ENCODE measurements at places on chromosomes 4 and X.

- DNase-seq, result peak; percentile 10
Measured at GRCh38 chr4:145482209-145483037, 770 bp downstream of the SMAD1 start.

DNA sequence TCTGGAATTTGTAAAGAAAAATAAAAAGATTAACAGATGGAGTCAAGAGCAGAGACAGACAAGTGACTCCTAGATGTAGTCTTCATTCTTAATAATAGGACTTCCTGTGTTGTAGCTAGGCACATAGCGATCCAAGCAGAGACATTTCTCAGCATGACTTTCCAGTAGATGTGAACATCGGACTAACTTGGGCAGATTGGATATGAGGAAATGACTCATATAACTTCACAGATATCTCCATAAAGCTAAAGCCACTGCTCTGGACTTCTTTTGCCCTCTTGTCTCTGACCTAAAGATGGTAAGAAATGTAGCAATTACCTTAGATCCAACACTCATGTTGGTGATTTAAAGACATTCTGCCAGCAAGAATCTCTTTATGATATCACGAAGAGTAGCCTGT, 131.7 kb downstream of the EPHA5 start:
- no peak for DNase-seq

- DNase-seq, result no peak
Measured at GRCh38 chr4:185167234-185167633, 24.2 kb downstream of the SLC25A4 start.

DNA sequence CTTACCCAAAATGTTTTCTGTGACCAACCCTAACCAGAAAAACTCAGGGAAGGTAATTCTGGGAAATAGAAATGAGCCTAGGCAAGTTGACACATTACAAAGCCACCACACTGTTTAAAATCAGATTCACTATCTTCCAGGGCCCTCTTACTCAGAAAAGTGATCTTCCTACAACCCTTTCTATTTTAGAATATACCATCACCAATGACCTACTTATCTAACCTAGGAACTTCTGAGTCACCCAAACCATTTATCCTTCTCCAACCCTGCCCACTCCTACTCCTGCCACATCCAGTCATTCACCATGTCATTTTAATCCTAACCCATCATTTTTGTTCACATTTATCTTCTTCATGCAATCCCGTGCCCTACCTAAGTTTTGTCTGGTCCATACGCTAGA, 89.9 kb downstream of the FTHL17 start:
- no peak for DNase-seq

DNA sequence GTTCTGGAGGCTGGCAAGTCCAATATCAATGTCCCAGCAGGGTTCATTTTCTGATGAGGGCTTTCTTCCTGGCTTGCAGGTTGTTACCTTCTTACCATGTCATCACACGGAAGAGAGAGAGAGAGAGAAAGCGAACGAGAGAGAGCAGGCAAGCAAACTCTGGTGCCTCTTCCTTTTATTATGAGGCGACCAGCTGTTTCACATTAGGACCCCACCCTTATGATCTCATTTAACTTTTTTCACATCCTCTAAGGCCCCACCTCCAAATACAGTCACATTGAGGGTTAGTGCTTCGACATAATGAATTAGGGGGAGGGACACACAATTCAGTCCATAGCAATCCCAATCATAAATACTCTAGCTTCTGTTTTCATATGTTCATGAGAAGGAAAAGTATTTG, 10.6 kb upstream of the GPR174 start:
- peak; percentile 68 for DNase-seq

GRCh38 chr4:2968381-2968780, 5.0 kb downstream of the GRK4 start:
- no peak for DNase-seq

DNA sequence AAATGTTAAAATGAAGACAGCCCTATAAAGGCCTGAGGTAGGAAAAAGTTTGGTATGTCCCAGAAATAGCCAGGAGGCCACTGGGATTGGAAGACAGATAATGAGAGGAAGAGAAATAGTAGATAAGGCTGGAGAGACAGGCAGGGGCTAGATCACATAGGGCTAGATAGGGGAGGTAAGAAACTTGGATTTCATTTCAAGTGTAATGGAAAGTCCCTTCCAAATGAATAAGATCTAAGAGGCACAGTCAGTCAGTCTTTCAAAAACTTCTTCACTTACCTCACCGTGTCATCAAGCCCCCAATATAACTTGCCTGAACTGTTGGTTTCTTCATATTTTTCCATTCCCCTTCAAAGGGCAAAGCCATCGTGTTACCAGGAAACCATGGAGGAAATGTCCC, 121.8 kb downstream of the SPCS3 start:
- DNase-seq, result no peak

GRCh38 chr4:38058151-38058550, 98.0 kb downstream of the PTTG2 start:
- no peak for DNase-seq

- no peak for DNase-seq
Measured at GRCh38 chr4:101020956-101021355, 326.4 kb downstream of the PPP3CA start.

DNA sequence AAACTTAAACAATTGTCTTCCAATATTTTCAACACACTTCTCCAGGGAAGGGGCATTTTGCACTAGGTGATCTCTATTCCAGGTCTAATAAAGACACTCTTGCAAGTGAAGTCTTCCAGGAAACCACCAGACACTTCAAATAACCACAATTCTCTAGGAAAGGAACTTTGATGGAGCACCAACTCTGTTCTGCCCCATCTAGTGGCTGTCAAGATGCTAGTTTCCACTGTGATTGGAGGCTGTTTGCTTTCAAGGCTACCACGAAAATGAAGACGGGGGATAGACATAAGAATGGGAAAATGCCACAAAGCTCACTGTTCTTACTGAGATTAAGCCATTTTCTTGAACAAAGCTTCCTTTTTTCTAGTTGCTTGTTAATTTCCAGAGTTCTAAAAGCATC, 100.6 kb upstream of the F9 start:
- no peak for DNase-seq

- DNase-seq, result no peak
Measured at GRCh38 chr4:74545448-74545847, 100.5 kb downstream of the AREG start.

DNA sequence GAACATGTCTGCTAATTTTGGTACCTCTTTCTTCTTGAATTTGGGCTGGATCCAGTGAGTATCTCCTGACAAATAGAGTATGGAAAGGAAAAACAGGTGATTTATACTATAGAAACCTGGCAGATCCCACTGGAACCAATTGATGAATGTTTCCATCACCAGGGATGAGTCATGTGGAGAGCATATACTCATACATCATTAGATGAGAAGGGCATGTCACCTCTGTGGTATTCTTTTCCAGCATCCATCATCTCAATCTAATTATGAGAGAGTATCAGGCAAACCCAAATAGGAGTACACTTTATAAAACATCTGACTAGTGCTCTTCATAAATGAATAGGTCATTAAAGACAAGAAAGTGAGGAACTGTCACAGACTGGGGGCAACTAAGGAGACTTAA, 90.7 kb downstream of the CLDN22 start:
- DNase-seq, result no peak

- DNase-seq, result no peak
Measured at GRCh38 chrX:39822133-39822748, 275.5 kb downstream of the BCOR start.

GRCh38 chr4:44916411-44916810, 190.1 kb upstream of the GNPDA2 start:
- no peak for DNase-seq

DNA sequence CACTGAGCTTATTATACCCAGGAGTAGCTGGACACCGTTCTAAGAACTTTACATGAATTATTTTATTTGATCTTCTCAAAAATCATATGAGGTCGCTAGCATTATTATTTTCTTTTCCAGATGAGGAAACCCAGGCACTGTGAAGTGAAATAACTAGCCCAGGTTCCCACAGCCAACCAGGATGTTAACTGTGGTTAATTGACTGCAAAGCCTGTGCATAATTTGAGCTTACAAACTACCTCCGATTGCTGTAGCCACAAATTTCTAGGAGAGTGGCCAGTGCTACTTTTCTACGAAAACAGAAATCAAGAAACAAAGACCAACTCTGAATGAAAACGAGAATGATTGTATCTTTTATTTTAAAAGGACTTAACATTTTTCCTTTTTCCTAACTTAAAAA, 27.2 kb downstream of the SPRY1 start:
- DNase-seq, result no peak

DNA sequence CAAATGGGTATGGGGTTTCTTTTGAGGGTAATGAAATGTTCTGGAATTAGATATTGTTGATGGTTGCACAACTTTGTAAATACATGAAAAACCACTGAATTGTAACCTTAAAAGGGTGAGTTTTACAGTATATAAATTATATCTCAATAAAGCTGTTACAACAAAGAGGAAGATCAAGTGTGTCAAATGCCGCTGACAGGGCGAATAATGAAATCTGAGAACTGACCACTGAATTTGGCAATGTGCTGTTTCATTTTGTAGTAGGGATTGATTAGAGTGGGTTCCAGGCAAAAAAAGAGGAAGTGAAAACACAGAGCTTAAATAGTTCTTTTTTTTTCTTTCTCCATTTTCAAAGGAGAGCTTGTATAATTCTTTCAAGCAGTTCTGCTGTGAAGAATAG, 161.1 kb upstream of the NAP1L5 start:
- peak; percentile 17 for DNase-seq

DNA sequence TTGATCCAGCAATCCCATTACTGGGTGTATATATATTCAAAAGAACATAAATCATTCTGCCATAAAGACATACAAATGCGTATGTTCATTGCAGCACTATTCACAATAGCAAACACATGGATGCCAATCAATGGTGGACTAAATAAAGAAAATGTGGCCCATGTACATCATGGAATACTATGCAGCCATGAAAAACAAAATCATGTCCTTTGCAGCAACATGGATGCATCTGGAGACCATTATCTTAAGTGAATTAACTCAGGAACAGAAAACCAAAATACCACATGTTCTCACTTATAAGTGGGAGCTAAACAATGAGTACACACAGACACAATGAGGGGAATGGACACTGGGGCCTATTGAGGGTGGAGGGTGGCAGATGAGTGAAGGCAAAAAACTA, 81.6 kb downstream of the ABCB7 start:
- no peak for DNase-seq

GRCh38 chr4:39621582-39621981, 17.1 kb downstream of the SMIM14 start:
- DNase-seq, result no peak

DNA sequence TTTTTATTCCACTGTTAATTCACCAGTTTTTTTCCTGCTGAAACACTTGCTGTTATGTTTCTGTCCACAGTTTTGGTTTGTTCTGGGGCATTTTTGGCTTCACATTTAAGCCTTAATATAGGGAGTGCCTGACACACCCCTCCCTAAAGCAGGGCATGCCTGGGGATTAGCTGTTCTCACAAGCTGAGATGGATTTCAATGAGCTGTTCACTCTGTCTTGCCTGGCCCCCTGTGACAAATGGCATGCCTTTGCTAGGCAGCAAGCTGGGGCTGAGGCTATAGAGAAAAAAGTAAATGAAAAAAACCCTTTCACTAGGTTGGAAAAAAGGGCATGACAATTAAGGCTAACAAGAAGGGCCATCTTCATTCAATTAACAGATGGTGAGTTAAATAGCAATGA, 22.4 kb downstream of the LPAR4 start:
- DNase-seq, result no peak

GRCh38 chrX:46710927-46711623, 47.8 kb downstream of the SLC9A7 start:
- no peak for DNase-seq

GRCh38 chrX:126985981-126986380, 166.5 kb downstream of the PRR32 start:
- no peak for DNase-seq

GRCh38 chrX:149374751-149375150, 130.4 kb downstream of the IDS start:
- no peak for DNase-seq

GRCh38 chr4:148271166-148271565, 171.0 kb downstream of the NR3C2 start:
- no peak for DNase-seq

- no peak for DNase-seq
Measured at GRCh38 chrX:136047016-136047642, 61.9 kb downstream of the SLC9A6 start.

DNA sequence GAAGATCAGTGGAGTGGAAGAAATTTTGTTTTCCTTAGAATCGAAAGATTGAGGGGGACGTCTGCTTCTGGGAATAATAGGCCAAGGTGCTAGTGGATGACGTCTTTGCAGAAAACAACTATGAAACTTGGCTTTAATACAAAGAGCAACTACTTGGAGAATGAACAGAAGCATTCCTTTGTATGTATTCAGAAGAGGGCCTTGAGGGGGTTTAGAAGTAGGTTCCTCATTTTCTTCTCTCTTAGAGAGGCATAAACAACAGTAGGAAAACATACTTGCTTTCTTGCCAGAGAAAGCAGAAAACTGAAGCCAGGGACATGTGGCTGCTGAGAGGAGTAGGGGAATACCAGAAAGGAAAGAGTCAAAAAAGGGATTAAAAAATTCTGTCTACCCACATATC, 167.8 kb downstream of the ZNF330 start:
- no peak for DNase-seq

DNA sequence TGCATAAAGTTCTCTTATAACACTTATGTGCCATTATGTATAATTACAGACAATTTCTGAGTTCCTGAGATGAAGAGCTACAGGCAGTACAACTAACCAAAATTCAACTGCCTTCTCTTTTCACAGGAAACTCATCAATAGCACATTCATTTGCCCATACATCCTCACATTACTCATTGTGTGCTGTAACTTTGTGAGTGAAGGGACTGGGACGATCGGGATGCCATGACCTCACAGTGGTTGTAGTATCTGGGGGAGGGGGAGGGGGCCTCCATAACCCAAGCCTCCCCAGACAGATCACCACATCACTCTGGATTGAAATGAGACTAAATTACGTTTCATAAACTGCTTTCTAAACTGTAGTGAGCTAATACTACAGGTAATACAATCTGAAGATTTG, 60.7 kb downstream of the ABCG2 start:
- DNase-seq, result no peak

- DNase-seq, result no peak
Measured at GRCh38 chr4:88457307-88458103, 586 bp downstream of the HERC5 start.

DNA sequence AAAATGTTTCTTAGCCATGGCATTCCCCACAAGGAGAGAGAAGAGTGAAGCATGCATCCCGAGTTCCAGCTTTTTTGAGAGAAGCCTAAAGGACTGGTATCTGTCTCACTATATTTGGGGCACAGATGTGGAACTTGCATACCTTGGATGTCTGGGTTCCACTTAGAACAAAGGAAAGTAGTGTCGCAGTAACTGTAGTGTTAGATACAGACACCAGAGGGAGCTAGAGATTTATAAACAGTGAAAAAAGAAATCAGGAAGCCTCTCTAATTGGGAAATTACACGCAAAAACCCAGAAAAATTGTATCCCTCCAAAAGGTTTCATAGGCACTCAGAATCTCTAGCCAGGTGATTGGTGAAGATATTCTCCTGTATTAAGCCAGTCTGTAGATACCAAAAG, 34.4 kb downstream of the AGTR2 start:
- DNase-seq, result no peak

GRCh38 chrX:5829469-5829868, 399.2 kb downstream of the NLGN4X start:
- no peak for DNase-seq
